ENCODE measurements at places on chromosomes 16 and 17.

- no peak for DNase-seq
Measured at GRCh38 chr16:28587386-28587785, 9.5 kb downstream of the SULT1A2 start.

DNA sequence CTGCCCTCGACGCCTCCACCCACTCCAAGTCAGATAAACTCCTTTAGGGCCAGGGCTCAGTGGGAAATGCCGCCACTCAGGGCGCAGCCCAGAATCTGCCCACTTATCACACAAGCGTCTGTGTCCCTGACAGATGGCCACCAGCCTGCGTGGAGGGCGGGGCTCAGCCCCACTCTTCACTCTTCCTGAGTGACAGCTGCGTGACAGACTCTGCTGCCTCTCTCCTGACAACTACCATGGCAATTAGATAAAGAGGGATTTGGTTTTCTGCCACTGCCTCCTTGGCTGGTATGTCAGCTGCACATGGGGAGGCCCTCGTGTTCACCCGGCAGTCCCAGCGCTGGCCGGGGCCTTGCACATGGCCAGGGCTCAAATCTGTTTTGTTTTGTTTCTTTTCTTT, 96.2 kb downstream of the RTN4RL1 start:
- no peak for DNase-seq

DNA sequence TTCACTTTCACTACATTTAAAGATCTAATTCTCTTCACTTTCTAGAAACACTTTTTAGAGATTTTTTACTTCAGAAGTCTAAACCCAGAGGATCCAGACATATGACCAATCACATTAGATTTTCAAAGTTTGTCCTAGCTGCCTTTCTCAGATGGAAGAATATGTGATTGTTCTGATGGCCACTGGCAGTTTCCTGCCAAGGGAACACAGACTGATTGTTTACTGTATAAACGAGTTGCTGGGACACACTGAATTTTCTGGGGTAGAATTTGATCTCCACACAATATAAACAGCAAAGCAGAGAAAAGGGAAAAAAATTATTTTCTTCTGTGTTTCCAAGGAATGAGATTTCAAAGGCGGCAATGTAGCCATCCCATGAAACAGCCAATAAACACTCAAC, 480.0 kb downstream of the TOX3 start:
- no peak for DNase-seq

DNA sequence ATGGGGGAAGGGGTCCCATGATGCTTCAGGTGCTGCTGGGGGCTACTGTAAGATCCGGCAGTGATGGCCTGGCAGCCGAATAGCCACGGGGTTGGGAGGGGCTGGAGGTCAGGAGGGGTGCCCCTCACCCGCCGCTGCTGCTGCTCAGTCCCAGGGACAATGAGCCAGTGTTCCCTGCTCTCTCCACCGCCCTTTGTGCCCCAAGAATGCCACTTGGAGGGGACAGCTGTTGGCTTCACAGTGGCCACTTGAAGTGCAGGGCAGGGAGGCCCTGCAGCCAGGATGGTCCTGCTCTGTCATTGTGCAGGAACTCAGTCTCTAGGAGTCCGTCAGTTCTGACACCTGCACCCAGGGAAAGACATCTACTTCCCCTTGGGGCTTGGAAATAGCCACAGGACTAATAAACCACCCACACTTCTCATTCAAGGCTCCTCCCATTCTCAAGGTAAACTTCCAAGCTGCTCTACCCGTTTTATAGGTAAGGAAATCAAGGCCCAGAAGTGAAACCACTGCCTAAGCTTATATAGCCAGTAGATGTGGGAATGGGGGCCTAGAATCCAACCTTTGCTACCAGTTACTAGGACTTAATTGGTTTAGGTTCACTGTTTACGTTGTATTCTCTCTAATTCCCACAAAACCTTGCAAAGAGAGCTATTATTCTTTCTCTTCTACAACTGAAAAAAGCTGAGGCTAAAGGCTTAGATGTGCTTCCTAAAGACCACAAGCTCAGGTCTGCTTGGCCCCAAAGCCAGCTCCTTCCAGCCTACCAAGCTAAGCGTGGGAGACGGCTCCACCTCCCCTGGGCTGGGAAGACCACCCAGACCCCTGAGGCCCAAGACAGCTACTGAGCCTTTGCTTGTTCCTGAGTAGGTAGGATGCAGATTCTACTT, 6.2 kb upstream of the CPSF4L start:
- DNase-seq = no peak

GRCh38 chr16:84314814-84315213, 20.1 kb downstream of the WFDC1 start:
- no peak for DNase-seq

DNA sequence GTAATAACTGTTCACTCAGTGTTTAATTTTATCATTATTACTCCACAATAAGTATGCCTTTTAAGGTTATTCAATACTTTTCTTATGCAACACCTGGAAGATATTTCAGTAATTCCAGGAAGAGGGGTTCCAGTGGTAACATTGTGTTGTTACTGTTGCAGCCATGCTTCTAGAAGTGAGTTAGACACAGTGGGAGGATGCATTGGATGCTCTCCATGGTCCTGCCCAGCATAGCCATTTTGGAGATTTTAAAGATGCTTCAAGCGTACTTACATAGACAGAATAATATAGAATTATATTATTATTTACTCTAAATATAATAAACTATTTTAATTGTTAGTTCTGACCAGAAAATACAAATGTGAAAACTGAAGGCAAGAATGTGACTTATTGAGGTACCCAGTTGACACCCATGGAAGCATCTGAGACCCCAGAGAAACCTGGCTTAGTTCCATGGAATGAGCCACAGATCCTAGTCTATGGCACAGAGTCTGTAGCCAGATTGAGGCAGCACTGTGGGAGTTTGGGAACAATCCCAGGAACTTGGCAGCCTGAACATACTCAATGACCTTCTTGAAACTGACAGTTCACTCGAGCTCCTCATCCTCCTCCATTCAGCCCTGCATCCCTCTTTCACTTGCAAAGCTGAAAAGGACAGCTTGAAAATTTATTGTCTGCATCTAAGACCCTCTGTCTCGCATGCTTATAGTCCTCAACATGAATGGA, 190.1 kb upstream of the HS3ST4 start:
- DNase-seq = no peak

GRCh38 chr16:79589601-79590102, 10.9 kb downstream of the MAF start:
- no peak for DNase-seq

- peak; percentile 41 for DNase-seq
Measured at GRCh38 chr17:81365148-81365600, 30.1 kb upstream of the BAHCC1 start.

DNA sequence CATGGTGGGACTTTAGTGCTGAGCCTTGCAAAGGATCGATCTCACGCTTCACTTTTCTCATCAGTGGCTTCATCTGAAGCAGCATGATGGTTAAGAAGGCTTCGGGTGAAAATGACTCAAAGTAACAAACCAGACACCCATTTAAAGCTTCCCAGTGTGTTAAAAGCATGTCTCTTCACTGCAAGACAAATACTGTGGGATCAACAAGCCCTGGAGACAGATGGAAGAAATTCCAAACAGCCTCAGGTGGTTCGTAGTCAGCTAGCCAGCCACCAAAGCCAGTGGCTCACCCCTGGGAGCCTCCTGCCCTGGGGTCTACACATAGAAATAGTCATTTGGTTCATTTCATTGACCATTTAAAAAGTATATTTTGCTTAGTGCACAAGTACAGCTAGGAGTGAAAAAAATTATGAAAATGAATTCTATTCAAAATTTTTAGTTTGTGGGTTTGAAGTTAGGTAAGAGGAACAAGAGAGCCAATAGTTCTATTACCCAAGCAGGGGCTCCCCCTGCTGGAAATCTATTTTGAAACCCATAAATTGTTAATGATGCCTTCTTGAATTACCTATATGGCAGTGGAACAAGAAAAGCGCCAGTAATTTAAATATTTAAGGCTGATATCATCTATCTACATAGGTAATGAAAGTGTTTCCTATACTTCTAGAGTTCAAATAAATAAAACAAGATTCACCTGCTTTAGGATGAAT, 51.6 kb downstream of the PMP22 start:
- no peak for DNase-seq

- no peak for DNase-seq
Measured at GRCh38 chr17:68627956-68628575, 26.9 kb upstream of the FAM20A start.
